ENCODE measurements at places on chromosomes 11 and 22.

DNA sequence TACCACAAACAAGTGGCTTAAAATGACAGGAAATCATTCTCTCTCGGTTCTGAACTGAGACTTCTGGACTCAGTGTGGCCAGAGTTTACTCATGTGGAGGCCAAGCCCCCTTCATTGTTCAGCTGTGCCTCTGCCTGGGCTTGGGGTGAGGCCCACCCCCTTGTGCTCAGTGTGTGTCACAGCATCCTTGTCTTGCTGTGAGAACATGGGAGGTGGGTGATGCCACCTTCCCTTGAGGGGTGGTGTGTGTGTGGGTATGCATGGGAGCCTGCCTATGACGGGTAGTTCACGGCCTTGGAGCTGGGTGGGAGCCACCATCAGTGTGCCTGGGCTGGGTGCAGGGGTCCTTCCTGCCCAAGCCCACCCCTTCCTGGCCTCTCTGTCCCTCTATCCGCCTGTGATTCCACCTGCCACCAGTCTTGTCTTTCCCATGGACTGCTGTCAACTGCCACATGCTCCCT lies 101.7 kb downstream of the MORC2 start:
- DNase-seq, result no peak

GRCh38 chr22:36213586-36213985 lies 12.0 kb upstream of the APOL4 start:
- DNase-seq, result no peak

GRCh38 chr11:57890521-57890920 lies 128.9 kb downstream of the CTNND1 start:
- no peak for DNase-seq

- DNase-seq, result no peak
Measured at GRCh38 chr22:17369439-17370025, at the start of gene CECR2. TSS of gene CECR2 (plus strand) at chr22:17369460. CDS start at chr22:17369784, 324 bp downstream.

- DNase-seq, result peak; percentile 17
Measured at GRCh38 chr11:6925636-6926207, 504 bp upstream of the ZNF215 start.

GRCh38 chr11:78606667-78607066 lies 32.0 kb upstream of the NARS2 start:
- DNase-seq, result no peak

DNA sequence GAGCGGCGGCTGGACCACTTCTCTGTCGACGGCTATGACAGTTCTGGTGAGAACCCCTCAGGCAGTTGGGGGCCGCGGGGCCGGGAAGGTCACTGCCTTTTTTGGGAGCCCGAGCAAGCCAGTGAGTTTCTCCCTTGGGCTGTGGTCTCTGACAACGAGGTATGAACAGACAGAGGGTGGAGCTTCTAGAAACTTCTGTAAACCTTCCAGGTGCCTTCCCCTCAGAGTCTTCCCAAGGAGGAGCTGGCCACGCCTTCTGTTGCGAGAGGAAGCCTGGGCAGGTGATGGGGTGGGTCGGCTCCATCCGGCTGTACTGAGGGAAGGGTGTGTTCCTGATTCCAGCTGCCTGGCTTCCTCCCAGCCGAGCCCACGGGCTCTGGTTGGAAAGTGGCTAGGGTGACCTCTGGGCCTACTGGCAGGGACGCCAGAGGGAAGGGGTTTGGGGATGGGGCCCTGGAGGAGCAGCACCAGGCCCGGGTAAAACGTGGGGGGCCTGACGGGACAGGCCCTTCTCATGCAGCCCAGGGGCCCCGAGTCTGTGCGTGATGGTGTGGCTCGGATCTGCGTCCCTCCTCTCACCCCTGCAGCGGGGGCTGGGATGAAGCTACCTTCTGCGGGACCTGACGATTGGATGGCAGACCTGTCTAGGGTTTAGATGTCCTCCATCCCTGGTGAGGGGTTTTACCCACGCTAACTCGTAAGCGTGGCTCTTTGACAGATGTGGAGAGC lies 110.8 kb downstream of the KCNQ1OT1 start:
- no peak for DNase-seq

GRCh38 chr11:9001736-9002135 lies 2.1 kb downstream of the NRIP3 start:
- DNase-seq, result peak; percentile 24

DNA sequence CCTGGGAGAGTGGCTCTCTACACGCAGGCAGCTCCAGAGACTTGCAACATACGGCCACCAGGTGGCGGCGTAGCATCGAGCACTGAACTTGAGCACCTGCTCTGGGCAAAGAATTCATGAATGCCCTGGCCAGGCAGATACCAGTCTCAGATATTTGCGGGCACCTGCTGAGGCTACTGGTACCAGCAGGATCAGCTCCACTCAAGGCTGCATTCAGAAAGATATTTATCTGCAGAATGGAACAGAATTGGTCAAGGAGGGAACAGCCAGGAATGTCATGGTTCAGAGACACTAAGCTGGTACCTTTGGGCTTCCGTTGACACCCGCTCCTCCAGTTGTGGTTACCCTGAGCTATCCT lies 10.8 kb upstream of the CCDC86 start:
- peak; percentile 75 for DNase-seq

- no peak for DNase-seq
Measured at GRCh38 chr11:34773826-34774225, 142.4 kb downstream of the APIP start.

DNA sequence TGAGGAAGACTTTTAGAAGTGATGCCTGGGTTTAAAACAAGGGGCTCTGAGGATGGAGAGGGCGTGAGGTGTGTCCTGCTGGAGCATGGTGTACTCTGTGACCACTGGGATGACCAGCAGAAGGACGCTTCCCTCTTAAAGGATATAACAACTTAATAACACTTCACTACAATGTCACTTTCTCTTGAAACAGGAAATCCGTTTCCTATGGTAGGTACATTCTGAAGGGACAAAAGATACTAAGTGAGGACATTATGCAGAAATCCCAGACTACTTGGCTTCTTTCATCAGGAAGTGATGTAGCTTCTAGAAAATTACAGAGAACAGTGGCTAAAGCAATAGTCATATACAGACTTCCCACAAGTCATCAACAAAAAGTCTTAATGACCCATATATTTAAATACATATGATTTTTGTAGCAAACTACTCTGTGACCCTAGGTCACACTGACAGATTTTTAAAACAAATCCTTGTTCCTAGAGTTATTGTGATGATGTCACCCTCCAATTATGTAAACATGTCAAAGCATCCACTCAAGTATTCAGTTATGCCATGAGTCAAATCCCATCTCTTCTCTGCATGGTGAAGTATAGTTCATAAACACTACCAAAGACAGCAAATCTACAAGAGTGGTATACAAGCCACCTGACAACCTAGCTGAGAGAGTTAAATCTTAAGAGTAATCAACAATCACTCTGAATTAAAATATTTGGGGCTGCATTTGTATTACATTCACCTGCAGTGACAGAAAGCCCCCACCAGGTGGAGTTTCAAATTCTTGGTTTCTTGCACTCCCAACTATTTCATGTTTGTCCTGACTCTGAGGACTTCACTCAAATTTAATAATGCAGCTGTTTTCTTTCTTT lies 32.8 kb downstream of the PITPNB start:
- DNase-seq, result no peak

- no peak for DNase-seq
Measured at GRCh38 chr22:42655693-42656092, 6.5 kb upstream of the CYB5R3 start.

DNA sequence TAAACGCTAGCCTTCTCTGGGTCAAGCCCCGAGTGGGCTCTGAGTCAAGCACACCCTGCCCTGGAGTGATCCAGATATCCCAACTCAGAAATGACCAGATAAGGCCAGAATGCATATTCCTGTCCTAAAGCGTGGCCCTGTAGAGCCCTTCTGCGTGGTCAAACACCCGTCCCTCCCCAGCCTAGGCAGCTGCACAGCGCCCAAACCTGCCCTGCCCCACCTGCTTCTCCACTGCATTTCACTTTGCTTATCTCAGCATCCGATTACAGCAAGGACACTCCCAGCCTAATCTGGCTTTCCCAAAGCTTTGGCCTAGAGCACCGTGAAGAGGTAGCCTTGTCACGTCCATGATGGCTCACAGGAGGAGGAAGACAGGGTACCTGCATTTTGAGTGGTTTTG lies 11.9 kb upstream of the TMPRSS4 start:
- DNase-seq, result no peak

DNA sequence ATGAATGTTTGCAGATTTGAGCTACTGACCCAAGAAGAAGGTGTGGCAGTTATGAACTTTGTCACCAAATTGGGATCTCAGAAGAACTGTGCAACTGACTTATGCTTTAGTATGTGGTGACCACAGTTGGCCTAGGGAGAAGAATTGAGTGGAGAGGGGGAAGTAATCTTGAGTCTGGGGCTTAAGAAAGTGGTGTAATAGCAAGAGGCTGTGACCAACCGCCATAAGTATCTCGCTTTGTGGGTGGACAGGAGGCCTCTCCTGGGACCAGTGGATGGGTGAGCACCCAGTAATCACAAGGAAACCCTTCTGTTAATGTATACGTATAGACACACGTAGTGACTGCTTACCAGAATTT lies 12.7 kb upstream of the IL10RA start:
- DNase-seq, result no peak

- no peak for DNase-seq
Measured at GRCh38 chr11:62842171-62842741, 2.9 kb upstream of the WDR74 start.

GRCh38 chr11:96642583-96642982 lies 252.8 kb downstream of the JRKL start:
- no peak for DNase-seq

DNA sequence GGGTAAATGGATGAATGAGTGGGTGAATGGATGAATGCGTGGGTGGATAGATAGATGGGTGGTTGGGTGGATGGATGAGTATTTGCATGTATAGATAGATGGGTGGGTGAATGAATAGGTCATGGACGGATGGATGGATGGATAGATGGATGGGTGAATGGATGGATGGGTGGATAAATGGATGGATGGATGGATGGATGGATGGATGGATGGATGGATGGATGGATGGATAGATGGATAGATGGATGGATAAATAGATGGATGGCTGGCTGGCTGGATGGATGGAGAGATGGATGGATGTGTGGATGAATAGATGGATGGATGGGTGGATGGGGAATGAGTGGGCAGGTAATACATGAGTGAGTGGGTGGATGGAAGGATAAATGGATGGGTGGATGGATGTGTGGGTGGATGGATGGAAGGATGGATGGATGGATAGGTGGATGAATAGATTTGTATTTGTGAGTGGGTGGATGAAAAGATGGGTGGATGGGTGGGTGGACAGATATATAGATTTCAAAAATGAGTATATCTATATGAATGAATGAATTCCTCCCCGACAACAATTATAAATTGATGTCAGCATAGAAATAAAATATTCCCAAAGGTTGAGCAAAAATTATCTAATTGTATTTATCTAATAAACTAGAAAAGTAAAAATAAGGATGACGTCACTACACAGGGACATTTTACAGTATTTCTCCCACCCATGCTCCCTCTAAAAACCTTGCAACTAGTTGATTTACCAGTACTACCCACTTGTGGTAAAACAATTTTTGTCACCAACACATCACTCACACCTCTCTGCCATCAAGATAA lies 563 bp upstream of the CRTAM start:
- no peak for DNase-seq

DNA sequence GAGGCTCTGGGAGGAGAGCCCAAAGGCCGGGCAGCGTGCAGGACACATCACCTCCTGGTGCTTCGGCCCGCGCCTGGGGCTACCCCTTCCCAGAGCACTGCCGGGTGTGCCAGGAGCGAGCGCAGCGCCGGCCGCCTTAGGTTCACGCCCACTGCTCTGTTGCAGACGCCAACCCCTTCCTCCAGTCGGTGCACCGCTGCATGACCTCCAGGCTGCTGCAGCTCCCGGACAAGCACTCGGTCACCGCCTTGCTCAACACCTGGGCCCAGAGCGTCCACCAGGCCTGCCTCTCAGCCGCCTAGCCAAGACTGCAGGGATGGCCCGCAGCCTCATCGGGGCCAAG lies 79.0 kb downstream of the MED15 start:
- DNase-seq, result no peak
